ENCODE measurements at places on chromosomes 6 and 20. TPM values are rescaled to one million over a fixed set of nuclear protein-coding genes. Genes with fewer than 3 reads are reported as not detected.
A peak's percentile ranks its signal among the peaks of the same experiment; 100 is the strongest.

- DNase-seq = no peak
- no peaks in the 10 kb centered on the region for H3K4me1 ChIP-seq
- no peak overlapping the region for H3K4me3 ChIP-seq
- peaks cover 35% of the 10 kb centered on the region for H3K27me3 ChIP-seq
- H3K36me3 ChIP-seq = no peaks in the 10 kb centered on the region
Observed at GRCh38 chr20:45994761-45995493, 13.8 kb upstream of the MMP9 start.

DNA sequence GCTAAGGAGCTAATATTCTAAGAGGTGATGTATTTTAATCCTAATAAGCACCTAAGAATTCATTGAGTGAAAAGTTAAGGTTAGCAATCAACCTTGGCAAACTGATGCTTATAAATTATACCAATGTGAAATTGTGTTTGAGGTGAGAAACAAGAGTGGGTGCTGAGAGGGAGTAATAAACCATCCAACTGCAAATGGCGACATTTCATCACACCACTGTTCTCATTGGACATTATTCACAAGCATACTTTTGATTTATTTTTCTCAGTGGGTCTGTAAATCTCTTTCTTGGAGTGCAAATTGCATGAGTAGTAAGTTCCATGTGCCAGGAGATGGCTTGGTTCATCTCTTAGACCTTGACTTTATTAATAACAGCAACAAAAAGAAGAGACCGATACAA is 71.5 kb downstream of the BMP6 start:
- no peak overlapping the region for H3K4me3 ChIP-seq
- H3K36me3 ChIP-seq = no peaks in the 10 kb centered on the region
- no peaks in the 10 kb centered on the region for H3K4me1 ChIP-seq
- H3K27ac ChIP-seq = no peak overlapping the region
- peaks cover 9% of the 10 kb centered on the region for H3K27me3 ChIP-seq

DNA sequence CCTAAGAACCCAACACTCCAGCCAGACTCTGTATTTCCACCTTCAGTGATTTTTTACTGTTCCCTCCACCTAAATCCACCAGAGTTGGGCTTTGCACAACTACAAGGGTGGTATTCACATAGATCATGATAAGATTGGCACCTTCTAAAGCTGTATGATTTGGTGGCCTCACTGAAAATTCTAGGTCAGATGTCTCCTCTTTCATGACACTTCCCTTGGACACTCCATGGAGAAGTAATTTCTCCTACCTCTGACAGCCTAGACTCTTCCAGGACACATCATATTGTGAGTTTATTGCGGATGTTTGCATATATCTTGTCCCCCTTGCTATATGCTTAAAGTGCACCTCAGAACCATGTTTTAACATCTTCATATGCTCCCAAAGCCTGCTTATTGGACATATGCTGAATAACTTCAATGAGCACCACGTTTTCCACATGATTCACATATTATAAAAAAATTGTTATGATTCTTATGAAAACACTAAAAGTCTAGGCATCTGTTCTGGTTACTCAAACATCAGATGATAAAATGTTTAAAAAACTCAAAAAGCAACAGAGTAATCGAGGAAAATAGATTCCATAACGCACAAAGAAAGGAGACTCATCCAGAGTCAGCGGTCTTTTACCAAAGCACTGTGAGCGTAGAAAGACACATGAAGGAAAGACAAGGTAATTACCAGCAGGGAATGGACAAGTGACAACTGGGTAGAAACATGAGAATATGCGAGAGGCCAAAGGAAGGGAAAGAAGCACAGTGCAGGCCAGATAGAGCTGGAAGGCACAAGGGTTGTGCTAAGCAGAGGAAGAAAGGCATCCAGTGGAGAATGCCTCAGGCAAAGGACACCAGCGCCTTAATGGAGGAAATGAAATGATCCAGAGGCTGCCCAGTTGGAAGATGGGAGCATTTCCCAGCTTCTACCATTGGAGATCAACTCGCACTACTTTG is 46.5 kb downstream of the KIF16B start:
- no peaks in the 10 kb centered on the region for H3K36me3 ChIP-seq

- H3K27ac ChIP-seq = no peak overlapping the region
- H3K4me3 ChIP-seq = no peak overlapping the region
- no peaks in the 10 kb centered on the region for H3K36me3 ChIP-seq
- no peaks in the 10 kb centered on the region for H3K27me3 ChIP-seq
Observed at GRCh38 chr6:129786548-129786947, 74.6 kb downstream of the TMEM244 start.

- H3K4me1 ChIP-seq = no peaks in the 10 kb centered on the region
- peaks cover 44% of the 10 kb centered on the region for H3K27me3 ChIP-seq
- H3K27ac ChIP-seq = no peak overlapping the region
Observed at GRCh38 chr20:59221049-59221706, 57.6 kb downstream of the ZNF831 start.

GRCh38 chr20:35226126-35226883 is at the start of gene MMP24:
Gene MMP24, plus strand, starts transcription at chr20:35226690. Its CDS starts 49 bp downstream, at chr20:35226739.
- peaks cover 6% of the 10 kb centered on the region for H3K4me1 ChIP-seq
- H3K27ac ChIP-seq = no peak within 1 kb of the TSS
- no peak for DNase-seq
- peak within 1 kb of the TSS; percentile 32 for H3K4me3 ChIP-seq

GRCh38 chr20:9668381-9668780 is 154.0 kb downstream of the LAMP5 start:
- no peak for DNase-seq
- H3K27ac ChIP-seq = no peak overlapping the region
- H3K36me3 ChIP-seq = no peaks in the 10 kb centered on the region

GRCh38 chr20:32159766-32160221 is 47.7 kb downstream of the PLAGL2 start:
- peaks cover 7% of the 10 kb centered on the region for H3K4me1 ChIP-seq
- no peak overlapping the region for H3K27ac ChIP-seq
- H3K36me3 ChIP-seq = peaks cover 57% of the 10 kb centered on the region
- no peak overlapping the region for H3K4me3 ChIP-seq
- no peak for DNase-seq

DNA sequence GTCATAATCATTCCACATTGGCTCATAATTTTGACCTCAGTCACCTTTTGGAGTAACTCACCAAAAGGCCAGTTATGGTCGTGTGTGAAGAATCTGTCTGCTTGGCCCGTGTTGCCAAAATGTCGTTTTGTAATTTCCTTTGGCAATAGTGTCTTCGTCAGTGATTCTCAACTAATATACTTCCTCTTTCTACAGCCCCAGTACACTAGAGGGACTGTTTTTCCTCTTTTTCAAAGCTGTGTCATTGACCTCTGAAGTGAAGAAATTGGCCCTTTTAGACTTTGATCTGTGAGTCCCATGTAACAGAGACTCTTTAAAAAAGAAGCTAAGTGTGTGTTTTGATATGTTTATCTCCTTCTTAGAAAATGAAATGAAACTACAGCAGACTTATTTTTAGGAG is 5.2 kb downstream of the FOXO3 start:
- no peaks in the 10 kb centered on the region for H3K27me3 ChIP-seq
- H3K36me3 ChIP-seq = peaks cover 24% of the 10 kb centered on the region
- peaks cover 14% of the 10 kb centered on the region for H3K4me1 ChIP-seq
- peak; percentile 88 for DNase-seq
- H3K27ac ChIP-seq = peak overlapping the region; percentile 21

DNA sequence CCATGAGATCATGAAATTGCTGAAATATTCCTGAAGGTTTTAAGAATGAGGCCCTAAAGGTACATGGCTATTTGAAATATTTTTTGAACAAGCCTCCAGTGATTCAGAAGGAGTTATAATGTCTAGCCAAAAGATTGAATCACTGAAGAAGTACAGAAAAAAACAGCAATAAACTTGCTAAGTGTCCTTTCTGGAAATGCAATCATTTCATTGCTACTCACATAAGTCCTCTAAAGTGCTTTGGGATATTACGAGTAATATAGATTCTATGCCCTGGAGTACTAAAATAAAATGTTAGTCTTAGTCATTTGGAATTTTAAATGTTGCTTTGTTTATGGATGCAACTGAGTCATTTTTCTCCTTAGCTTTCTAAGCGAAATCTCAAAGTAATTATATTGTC is 32.7 kb downstream of the CENPW start:
- no peak overlapping the region for H3K27ac ChIP-seq
- H3K4me3 ChIP-seq = no peak overlapping the region
- no peaks in the 10 kb centered on the region for H3K27me3 ChIP-seq
- DNase-seq = peak; percentile 21

The ERVFRD-1 gene
- not detected for total RNA-seq

GRCh38 chr6:112223070-112223861 is 31.1 kb downstream of the LAMA4 start:
- H3K36me3 ChIP-seq = peaks cover 2% of the 10 kb centered on the region
- peak overlapping the region; percentile 100 for H3K27ac ChIP-seq
- no peaks in the 10 kb centered on the region for H3K27me3 ChIP-seq

The NRN1 gene
- not detected for total RNA-seq

GRCh38 chr20:19737025-19737424 is 21.0 kb upstream of the RIN2 start:
- H3K4me3 ChIP-seq = no peak overlapping the region
- no peaks in the 10 kb centered on the region for H3K27me3 ChIP-seq
- H3K4me1 ChIP-seq = peaks cover 4% of the 10 kb centered on the region

DNA sequence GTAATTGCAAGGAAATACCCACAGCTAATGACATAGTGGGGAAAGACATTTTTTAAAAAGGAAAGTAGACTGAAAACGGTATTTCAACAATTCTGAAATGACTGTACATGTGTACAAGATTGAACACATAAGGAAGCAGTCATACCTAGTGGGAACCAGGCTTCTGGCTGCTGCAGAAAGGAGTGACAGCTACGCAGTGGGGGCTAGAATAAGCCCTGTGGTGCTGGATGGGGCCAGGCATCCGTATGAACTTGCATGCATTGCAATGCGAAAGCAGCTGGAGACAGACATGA is 54.9 kb upstream of the GPR31 start:
- no peaks in the 10 kb centered on the region for H3K27me3 ChIP-seq
- no peak overlapping the region for H3K27ac ChIP-seq
- no peaks in the 10 kb centered on the region for H3K4me1 ChIP-seq
- no peaks in the 10 kb centered on the region for H3K36me3 ChIP-seq

DNA sequence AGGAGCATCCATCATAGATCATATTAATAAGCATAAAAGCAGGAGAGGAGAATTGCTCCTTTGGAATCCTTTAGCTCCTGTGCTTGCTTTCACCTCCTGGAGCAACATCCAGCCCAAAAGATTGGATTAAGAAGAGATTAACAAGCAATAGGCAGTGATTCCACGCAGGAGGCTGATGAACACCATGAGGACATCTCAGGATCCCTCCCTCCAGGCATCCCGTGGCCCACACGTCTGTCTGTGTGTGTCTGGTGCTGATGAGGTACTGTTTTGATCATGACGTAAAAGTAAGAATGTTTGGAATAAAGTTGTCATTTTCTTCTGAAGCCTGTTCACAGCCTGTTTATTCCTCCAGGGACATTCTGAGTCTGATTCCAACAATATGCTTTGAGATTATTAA is 185.5 kb upstream of the MYLIP start:
- no peaks in the 10 kb centered on the region for H3K36me3 ChIP-seq
- H3K27me3 ChIP-seq = peaks cover 3% of the 10 kb centered on the region
- H3K4me3 ChIP-seq = no peak overlapping the region
- DNase-seq = no peak
- H3K4me1 ChIP-seq = no peaks in the 10 kb centered on the region
- H3K27ac ChIP-seq = no peak overlapping the region

The ELOVL2 gene
- 10.6 TPM for total RNA-seq

DNA sequence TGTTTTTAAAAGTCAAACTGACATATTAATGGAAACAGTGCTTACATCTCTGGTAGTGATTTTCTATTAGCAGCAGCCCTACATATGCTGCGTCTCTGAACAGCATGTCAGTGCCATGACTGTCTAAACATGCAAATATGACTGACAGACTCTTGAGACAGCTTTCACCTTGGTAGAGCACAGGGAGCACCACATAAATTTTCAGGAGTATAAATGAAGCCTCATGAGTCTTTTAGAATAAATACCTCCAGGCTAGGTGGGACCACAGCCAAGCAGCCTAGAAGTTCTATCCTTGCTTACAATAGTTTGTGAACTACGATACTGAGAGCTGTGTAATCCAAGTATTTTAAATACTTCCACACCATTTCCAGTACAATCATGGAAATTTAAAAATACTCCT is 410.7 kb upstream of the RUNX2 start:
- H3K4me3 ChIP-seq = no peak overlapping the region
- no peak overlapping the region for H3K27ac ChIP-seq
- DNase-seq = peak; percentile 19
- H3K27me3 ChIP-seq = no peaks in the 10 kb centered on the region
- H3K36me3 ChIP-seq = no peaks in the 10 kb centered on the region
- H3K4me1 ChIP-seq = no peaks in the 10 kb centered on the region

The PROCR gene
- total RNA-seq = 36.4 TPM

- H3K4me3 ChIP-seq = no peak overlapping the region
- DNase-seq = no peak
- no peaks in the 10 kb centered on the region for H3K36me3 ChIP-seq
- H3K27me3 ChIP-seq = no peaks in the 10 kb centered on the region
- H3K4me1 ChIP-seq = no peaks in the 10 kb centered on the region
Observed at GRCh38 chr6:150652848-150653613, 53.3 kb downstream of the PLEKHG1 start.

DNA sequence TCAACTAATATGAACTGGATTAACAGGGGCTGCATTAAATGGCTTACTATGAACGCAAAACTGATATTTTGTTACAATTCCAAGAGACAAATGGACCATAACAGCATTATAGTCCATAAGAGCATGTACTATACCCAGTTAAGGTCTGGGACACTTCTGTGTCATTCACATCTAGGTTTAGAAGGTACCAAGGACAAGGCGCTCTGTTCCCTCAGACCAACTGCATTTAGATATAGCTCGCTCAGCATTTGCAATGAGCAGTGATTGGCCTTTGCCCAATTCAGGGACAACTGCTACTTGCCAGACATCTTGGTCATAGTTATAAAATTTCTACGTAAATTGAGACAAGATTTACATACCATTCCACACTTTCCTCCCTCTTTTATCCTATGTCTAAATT is 132.4 kb downstream of the HS3ST5 start:
- no peak for DNase-seq
- H3K4me1 ChIP-seq = no peaks in the 10 kb centered on the region
- no peak overlapping the region for H3K4me3 ChIP-seq

The SYNDIG1 gene
- total RNA-seq = not detected

- H3K36me3 ChIP-seq = peaks cover 3% of the 10 kb centered on the region
- peak; percentile 67 for DNase-seq
- peaks cover 31% of the 10 kb centered on the region for H3K4me1 ChIP-seq
- peak overlapping the region; percentile 77 for H3K27ac ChIP-seq
- peak overlapping the region; percentile 76 for H3K4me3 ChIP-seq
Observed at GRCh38 chr6:43077981-43078511, 1.9 kb downstream of the PTK7 start.

DNA sequence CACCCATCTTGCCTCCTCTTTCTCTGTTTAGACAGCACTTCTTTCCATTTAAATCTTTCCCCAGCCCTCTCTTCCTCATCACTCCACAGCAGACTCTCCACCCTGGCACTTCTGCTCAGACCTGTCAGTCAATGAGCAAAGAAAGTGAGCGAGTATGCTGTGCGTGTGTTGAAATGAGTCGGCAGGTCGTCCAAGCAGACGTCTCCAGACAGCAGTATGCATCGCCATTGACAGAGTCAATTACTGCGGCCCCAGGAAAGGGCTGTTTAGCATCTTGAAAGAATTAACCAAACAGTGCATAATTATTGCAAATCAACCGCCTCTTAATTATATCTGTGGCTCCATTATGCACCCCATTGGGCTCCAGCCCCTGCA is 54.8 kb upstream of the KCNG1 start:
- no peaks in the 10 kb centered on the region for H3K36me3 ChIP-seq
- no peak overlapping the region for H3K4me3 ChIP-seq
- no peak for DNase-seq
- H3K4me1 ChIP-seq = no peaks in the 10 kb centered on the region
- no peak overlapping the region for H3K27ac ChIP-seq
- H3K27me3 ChIP-seq = peaks cover 69% of the 10 kb centered on the region

The SLA2 gene
- total RNA-seq = not detected

GRCh38 chr6:46476301-46476700 is 14.9 kb downstream of the RCAN2 start:
- no peak for DNase-seq
- no peak overlapping the region for H3K27ac ChIP-seq
- no peaks in the 10 kb centered on the region for H3K4me1 ChIP-seq
- H3K36me3 ChIP-seq = no peaks in the 10 kb centered on the region

All from IMR-90 (cell line).